Thoracic aorta (tissue), 2 donors: ENCODE measurements at places on chromosomes 1 and 21. TPM values are rescaled to one million over a fixed set of nuclear protein-coding genes. Genes with fewer than 3 reads are reported as not detected.

GRCh38 chr21:26977746-26978145 lies 10.9 kb upstream of the ADAMTS5 start:
- DNase-seq = no peak

- DNase-seq = no peak
Measured at GRCh38 chr1:52204696-52205095, 62.8 kb downstream of the ZFYVE9 start.

- DNase-seq = no peak
Measured at GRCh38 chr1:113438505-113439276, 48.4 kb downstream of the MAGI3 start.

GRCh38 chr1:212928323-212929291 lies 21.7 kb upstream of the VASH2 start:
- no peak for DNase-seq

- DNase-seq = no peak
Measured at GRCh38 chr1:4173731-4174130, 273.7 kb upstream of the C1orf174 start.

The MNDA gene
- total RNA-seq = 11.0 TPM
